ENCODE measurements at places on chromosomes 3 and 15.

DNA sequence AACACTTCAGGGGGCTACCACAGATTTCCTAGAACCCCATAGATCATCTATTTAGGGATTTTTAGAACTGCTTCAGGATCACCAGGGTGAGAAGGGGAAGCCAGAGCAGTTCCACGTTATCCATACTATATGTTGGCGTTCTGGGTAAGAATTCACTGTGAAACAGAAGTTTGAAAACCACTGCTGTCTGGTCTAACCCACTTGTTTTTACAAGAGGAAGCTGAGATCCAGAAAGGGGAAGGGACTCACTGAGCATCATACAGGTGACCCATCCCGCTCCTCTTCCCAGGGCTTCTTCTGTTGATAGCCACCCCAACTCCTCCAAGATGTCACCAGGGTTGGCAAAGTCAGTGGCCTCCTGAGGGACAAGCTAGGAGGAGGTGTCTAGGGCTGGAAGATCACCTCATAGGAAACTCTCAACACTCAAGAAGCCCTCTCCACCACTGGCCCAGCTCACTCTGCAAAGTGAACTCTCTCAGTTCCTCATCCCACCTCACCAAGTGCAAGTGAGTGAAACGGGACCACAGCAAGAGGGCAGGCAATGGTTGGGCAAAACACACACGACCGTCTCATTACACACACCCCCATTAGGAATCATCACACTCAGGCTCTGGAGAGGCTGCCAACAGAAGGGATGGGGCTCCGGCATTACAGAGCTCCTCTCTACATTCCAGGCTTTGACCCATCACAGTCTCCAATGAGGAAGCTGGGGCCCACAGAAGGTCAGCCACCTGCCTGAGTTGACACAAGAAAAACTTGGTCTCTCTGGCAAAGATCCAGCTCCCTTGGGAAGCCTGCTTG lies 1.8 kb downstream of the DAPK2 start:
- no peak for DNase-seq

DNA sequence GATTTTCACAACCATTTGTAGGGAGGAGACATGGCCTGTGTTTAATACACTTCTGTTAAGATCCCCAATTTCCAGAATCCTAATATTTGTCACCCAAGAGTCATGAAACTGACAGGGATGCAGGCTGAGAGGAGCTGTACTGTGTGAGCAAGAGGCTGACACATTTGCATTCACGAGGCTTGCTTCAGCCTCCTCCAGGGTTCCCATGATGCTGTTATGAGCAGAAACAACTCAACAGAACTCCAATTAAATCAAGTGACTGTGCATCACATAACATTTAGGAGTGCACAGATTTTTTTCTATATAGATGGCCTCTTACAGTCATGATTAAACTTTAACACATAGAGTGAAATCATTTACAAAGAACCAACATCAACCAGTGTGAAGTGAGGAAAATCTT lies 292.3 kb upstream of the STT3B start:
- DNase-seq = no peak

GRCh38 chr15:50049871-50050270 lies 69.2 kb downstream of the ATP8B4 start:
- DNase-seq = no peak

GRCh38 chr3:129690406-129690805 lies 83.9 kb upstream of the PLXND1 start:
- peak; percentile 60 for DNase-seq

DNA sequence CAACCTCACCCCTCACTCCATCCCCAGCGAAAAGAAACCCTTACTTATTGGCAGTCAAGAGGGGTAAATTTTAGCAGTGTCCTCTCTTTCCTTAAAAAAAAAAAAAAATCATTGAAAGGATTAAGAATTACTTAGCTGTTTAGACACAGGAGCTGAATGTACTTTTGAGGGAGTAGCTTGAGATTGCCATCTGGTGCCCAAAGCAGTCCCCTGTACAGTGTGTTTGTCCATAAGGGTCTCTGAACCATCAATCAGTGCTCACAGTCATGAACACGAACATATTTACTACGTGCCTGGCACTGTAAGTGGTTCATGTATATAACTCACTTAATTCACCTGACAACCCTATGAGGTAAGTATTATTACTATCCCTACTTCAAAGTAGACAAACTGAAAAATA lies 463.5 kb downstream of the RAP2B start:
- DNase-seq = no peak

DNA sequence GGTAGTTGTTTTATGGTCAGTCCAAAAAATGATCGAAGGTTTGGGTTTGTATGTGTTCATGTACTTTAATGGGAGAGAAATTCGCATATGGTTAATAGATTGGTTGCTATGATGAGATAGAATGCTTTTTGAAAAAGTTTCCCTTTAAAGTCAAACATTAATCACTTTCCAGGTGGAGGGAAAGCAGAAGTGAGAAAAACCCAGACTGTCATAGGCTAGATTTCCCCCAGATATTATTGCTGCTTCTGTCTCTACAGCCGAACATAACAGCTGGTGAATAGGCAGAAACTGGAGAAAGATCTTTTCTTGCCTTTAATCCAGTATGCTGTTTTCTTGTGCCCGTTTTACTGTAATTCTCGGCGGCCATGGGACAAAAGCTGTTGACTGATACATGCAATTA lies 287.6 kb downstream of the SOX2 start:
- no peak for DNase-seq

DNA sequence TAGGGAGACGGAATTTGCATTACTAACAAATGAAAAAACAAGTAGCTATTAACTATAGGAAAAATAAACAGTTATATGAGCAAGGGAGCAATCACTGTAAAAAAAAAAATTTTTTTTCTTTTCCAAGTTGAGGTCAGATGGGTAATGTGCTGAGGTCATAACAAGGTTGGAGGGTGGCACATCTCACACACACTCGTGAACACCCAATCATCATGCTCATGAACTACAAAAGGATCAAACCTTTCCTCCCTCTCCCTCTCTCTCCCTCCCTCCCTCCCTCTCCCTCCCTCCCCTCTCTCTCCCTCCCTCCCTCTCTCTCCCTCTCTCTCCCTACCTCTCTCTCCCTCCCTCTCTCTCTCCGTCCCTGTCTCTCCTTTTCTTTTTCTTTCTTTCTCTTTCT lies 97.9 kb upstream of the CGNL1 start:
- DNase-seq = no peak

GRCh38 chr3:170307671-170308405 lies 49.7 kb upstream of the SKIL start:
- no peak for DNase-seq

GRCh38 chr3:47865192-47865591 lies 62.3 kb downstream of the DHX30 start:
- DNase-seq = no peak

DNA sequence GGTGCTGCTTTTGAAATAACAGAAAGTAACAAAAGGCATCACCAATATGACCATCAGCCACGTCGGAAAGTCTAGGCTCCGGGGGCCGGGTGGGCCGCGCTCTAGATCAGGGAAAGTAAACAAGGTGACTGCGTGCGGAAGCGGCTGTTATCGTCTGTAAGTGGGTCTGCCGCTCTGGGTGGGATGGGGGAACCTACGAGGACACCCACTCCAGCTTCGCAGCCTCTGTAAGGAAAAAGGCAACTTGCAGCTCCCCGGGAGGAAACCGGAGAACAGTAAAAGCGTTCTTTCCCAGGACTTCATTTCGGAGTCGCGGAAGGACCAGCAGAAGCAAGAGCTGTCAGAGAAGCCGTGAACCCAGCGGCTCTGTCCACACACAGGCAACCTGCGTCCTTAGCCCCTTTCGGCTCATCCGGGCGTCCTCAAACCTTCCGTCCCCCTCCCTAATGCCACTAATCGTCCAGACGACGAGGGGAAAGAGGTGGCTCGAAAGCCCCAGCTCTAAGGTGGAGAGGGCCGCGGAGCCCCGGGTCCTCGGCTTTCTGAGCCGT lies 461 bp downstream of the XRN1 start:
- peak; percentile 47 for DNase-seq

DNA sequence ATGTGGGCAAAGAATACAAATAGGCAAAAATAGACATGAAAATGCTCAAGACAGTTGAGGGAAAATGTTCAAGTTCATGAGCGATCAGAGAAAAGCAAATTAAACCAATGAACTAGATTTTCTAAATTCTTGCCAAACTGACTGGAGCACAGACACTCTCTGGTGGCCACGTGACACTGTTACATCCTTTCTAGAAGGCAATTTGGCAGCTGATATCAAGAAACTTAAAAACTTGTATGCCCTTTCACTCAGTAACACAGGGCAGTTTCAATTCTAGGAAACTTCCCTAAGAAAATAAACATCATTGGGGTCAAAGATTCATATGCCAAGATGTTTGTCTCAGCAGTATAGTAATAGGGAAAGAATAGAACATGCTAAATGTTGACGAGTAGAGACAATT lies 52.2 kb downstream of the ABHD5 start:
- DNase-seq = no peak

DNA sequence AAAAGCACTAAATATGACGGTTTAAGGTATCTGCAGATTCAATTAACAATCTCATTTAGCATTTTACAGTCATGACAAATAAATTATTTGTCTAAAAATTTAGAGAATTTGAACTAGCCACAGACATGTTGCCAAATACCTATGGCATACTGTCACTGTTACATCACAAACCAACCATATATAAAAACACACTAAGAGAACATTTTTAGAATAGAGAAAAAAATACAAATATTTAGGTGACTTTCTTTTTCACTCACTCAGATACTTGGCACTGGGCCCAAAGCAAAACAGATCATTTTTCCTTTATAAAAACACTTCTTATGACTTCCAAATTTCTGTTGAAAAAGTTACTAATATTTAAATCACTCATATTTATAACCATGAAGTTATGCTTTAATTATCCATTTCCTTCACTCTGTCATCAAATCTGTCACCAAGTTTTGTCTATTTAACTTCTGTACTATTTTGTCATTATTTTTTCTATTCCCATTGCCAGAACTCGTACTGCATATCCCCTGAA lies 644.7 kb downstream of the OTOL1 start:
- no peak for DNase-seq

- no peak for DNase-seq
These were observed 508.6 kb upstream of the IL12A start for GRCh38 chr3:159480046-159480445.

GRCh38 chr15:67917636-67918035 lies 77.8 kb upstream of the RNU6-1 start:
- no peak for DNase-seq

DNA sequence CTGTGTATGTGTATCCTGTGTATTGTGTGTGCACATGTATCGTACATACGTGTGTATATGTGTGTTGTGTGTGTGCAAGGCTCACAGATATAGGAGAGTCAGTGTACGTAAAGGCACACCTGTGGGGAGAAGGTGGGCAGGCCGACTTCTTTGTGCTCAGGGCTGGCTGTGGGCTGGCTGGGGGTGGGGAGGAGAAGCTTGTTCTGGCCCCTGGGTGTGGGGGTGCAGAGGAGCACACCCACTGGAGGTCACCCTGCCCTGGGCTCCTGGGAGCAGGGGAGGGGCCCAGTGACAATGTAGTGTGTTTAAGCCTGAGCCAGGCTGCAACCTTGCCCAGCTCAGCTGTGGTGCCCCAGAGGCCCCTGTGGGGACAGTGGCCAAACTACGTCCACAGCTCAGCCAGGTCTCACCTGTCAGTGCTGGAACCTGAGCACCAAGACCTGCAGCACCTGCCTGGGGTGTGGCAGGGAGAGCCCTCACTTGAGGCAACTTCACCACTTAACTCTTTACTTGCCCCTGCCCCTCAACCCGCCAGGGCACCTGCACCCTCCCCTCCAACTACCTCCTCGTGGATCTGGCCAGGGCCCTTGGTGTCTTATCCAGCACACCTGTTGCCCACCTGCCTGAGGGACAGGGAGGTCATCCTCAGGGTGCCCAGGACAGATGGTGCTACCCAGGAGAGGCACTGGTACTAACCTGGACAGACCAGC lies 2.6 kb upstream of the HHATL start:
- no peak for DNase-seq

DNA sequence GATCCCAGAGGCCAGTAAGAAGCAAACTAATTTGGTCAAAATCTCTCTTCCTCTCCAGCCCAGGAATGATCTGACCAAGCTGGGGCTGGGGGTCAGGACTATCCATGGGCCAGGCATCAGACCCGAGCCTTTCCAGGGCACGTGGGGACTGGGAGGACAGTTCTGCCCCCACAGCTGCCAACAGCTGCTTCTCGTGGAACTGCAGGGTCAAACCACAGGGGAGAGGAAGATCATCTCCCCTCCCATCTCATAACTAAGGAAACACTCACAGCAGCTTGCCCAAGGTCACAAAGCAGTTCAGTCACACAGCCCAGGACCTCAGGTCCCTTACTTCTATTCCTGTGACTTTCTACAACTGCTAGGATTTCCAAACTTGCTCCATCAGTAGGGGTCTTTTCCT lies 47.1 kb downstream of the DAPK2 start:
- DNase-seq = no peak

DNA sequence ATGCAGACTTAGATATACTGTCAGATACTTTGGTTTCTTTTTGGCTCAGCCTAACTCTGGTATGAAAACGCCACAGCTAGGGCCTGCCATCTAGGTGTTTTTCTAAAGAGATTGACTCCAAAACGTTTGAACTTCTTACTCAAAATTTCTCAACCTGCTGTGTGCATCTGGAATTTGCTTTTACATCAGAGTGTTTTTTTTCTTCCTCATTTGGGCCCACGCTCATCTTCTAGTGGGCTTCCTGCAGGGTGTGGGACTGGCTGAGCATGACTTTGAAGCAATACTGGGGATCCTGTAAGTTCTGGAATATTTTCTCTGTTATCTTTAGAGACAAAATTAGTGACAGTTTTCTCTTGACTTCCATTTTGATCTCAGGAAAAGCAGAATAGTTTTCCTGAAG lies 117.8 kb downstream of the NR1D2 start:
- no peak for DNase-seq

GRCh38 chr3:173618703-173619102 lies 221.2 kb downstream of the NLGN1 start:
- DNase-seq = no peak

DNA sequence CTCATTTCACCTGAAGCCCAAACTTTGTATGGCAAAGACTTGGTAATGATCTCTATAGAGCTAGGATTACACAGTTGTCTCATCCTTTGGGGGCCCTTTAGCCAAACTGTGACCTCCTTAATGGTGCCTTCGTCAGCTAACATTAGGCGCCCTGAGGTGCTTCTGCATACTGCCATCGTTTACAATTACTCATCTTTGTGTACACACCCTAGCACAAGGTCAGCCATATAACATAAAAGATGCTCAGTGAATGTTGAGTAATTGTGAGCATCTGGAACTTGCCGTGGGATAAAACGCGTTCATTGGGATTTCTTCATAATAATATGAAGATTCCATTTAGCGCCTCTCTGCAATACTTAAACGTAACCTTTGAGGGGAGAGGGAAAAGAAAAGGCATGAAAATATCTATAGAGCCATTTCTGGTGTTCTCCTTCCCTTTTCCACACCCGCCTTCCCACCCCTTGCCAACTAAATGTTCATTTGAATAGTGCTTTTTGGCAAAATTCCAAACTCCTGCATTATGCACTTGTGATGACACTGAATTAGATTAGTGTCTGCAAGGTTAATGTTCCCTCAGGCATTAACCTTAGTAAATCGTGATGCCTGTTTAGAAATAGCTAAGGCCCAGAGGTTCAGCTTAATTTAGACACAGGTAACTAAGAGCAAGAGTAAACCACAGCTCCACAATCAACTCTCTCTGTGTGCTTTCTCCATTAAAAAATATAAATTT lies 990 bp upstream of the ZNF148 start:
- no peak for DNase-seq

GRCh38 chr3:107412376-107412775 lies 35.1 kb downstream of the CCDC54 start:
- no peak for DNase-seq
